H1 (cell line): ENCODE measurements at places on chromosomes 2 and 18.

DNA sequence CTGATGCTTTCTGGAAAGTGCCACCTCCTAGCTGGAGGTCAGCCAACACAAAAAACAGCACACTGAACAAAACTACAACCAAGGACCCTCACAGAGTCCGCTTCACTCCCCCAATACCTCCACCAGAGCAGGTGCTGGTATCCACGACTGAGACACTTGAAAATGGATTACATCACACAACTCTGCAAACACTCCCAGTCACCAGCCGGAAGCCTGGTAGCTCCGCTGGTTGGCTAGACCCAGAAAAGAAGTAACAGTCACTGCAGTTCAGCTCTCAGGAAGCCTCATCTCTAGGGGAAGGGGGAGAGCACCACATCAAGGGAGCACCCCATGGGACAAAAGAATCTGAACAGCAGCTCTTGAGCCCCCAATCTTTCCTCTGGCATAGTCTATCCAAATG lies 175.4 kb downstream of the LCLAT1 start:
- H3K4me3 ChIP-seq: no peak overlapping the region
- H3K27ac ChIP-seq: no peak overlapping the region
- no peak for DNase-seq
- H3K27me3 ChIP-seq: no peaks in the 10 kb centered on the region
- H3K36me3 ChIP-seq: no peaks in the 10 kb centered on the region

GRCh38 chr2:38146907-38147307 lies 71.0 kb upstream of the CYP1B1 start:
- H3K4me1 ChIP-seq: peaks cover 3% of the 10 kb centered on the region
- no peak overlapping the region for H3K4me3 ChIP-seq
- H3K27ac ChIP-seq: no peak overlapping the region
- H3K36me3 ChIP-seq: no peaks in the 10 kb centered on the region
- H3K27me3 ChIP-seq: no peaks in the 10 kb centered on the region
- DNase-seq: no peak

- H3K36me3 ChIP-seq: no peaks in the 10 kb centered on the region
- DNase-seq: no peak
- H3K27me3 ChIP-seq: no peaks in the 10 kb centered on the region
- H3K27ac ChIP-seq: no peak overlapping the region
- H3K4me3 ChIP-seq: no peak overlapping the region
These were observed 88.4 kb upstream of the NPAS2 start for GRCh38 chr2:100731535-100731981.

- H3K27ac ChIP-seq: no peak overlapping the region
- no peaks in the 10 kb centered on the region for H3K27me3 ChIP-seq
- H3K4me1 ChIP-seq: peaks cover 17% of the 10 kb centered on the region
- H3K36me3 ChIP-seq: no peaks in the 10 kb centered on the region
- H3K4me3 ChIP-seq: no peak overlapping the region
These were observed 72.4 kb upstream of the HS6ST1 start for GRCh38 chr2:128390991-128391630.

DNA sequence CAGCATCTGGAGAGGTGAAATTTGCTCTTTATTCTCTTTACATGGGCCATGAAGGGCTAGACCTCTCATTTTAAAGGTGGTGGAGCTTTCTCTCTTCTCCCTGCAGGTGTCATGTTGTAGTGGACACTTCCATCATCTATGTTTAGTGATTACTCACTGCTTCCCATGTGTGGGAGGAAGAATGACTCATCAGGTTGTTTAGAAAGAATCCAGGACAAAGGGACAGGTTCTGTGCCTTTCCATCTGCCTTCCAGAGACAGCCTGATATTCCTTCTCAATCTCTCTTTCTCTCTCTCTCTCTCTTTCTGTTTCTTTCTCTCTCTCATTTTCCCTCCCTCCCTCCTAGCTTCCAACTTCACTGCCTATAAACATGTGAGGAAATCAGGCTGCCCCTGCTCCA lies 38.7 kb downstream of the SCG2 start:
- no peaks in the 10 kb centered on the region; the same call in 1 of the 2 replicates for H3K4me1 ChIP-seq
- DNase-seq: no peak
- H3K27me3 ChIP-seq: no peaks in the 10 kb centered on the region
- H3K36me3 ChIP-seq: no peaks in the 10 kb centered on the region

DNA sequence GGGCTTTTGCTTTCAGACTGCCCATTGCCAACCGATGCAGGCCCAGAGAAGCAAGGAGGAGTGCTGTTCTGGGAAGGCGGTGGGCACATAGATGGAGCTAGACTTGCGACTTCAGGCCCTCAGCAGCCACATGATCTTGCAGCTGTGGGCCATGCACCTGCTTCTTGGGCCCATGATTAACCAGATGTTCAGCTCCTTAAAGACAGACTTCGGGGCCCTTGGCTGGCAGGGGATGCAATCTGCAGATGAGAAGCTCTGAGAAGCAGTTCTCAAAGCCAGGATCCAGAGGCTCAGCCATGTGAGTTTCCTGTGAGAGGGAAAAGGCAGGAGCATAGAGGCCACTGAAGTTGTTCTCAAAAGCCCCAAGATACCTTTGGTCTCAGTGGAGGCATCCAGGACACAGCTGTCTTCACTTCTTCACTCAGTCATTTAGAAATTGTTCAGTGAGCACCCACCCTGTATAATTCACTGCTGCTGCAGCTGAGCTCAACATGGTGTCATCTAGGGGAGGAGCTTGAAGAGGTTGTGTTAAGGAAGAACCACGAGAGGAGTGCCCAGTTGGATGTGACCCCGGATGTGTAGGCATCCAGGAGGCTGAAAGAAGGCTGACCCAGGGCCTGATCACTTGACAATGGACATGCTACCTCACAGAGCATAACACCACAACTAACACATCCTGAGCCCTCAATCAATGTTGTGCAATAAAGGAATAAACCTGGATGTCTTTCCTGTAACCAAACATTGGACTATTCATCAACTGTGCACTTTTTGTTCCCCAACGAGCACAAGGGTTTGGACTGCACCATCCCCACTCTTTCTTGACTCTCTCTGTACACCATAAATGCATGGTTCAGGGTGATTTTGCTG lies 44.7 kb upstream of the TMEM200C start:
- DNase-seq: no peak
- H3K27ac ChIP-seq: no peak overlapping the region
- H3K27me3 ChIP-seq: no peaks in the 10 kb centered on the region
- no peaks in the 10 kb centered on the region for H3K36me3 ChIP-seq
- H3K4me1 ChIP-seq: peaks cover 2% of the 10 kb centered on the region

DNA sequence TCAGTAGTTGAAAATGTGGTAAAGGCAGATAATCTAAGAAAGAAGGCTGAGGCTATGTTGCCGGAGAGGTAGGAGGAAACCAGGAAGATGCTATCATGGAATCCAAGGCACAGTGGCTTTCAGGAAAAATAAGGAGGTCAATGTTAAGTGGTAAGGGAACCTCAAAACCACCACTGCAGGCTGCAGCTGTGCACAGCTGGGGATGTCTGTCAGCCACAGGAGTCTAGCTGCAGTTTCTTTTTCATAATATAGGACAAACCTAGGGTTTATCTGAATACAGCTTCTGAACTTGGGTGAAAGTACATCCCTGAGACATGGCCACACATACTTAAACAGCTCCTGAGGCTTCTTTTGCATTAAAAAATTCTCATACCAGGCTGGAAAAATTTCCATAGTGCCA lies 93.9 kb downstream of the SLC5A7 start:
- no peaks in the 10 kb centered on the region for H3K36me3 ChIP-seq
- no peaks in the 10 kb centered on the region for H3K27me3 ChIP-seq
- H3K4me1 ChIP-seq: no peaks in the 10 kb centered on the region; the same call in 1 of the 2 replicates
- H3K4me3 ChIP-seq: no peak overlapping the region
- H3K27ac ChIP-seq: no peak overlapping the region

- DNase-seq: no peak
- H3K4me3 ChIP-seq: no peak overlapping the region
- H3K4me1 ChIP-seq: no peaks in the 10 kb centered on the region
- H3K27ac ChIP-seq: no peak overlapping the region
These were observed 21.8 kb upstream of the IL1R1 start for GRCh38 chr2:102120701-102121159.

DNA sequence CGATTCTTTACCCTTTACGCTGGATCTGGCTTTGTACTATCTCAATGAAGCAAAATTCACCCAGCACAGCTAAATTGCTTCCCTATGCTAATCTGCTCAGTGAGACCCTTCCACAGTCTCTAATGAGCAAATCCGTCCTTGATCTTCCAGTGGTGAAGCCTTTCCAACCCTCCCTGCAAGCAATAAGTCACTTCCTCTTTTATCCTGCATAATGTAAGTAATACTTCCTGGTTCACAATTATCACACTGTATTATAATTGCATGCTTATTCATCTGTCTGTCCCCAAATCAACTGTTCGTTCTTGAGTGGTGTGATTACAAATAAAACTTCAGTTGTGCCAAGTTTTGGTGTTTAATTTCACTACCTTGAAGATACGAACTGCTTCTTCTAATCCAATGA lies 404.0 kb downstream of the ADCYAP1 start:
- no peaks in the 10 kb centered on the region for H3K36me3 ChIP-seq
- H3K4me3 ChIP-seq: no peak overlapping the region
- H3K4me1 ChIP-seq: no peaks in the 10 kb centered on the region
- H3K27me3 ChIP-seq: no peaks in the 10 kb centered on the region
- H3K27ac ChIP-seq: no peak overlapping the region

DNA sequence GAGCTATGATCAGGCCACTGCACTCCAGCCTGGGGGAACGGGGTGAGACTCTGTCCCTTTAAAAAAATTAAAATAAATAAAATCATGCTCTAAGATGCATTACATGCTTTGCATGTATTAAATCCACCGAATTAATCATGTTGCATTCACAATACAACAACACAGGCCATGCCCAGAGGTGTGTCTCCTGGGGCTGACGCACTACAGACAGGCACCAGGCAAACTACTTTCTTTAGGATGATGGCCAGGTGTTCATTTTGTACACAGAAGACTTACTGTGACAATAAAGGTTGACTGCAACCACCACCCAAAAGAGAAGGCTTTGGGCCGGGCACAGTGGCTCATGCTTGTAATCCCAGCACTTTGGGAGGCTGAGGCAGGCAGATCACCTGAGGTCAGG lies 226.8 kb upstream of the PXDN start:
- no peaks in the 10 kb centered on the region for H3K36me3 ChIP-seq
- H3K4me1 ChIP-seq: peaks cover 21% of the 10 kb centered on the region
- H3K27ac ChIP-seq: no peak overlapping the region
- H3K4me3 ChIP-seq: no peak overlapping the region
- DNase-seq: no peak
- H3K27me3 ChIP-seq: no peaks in the 10 kb centered on the region

DNA sequence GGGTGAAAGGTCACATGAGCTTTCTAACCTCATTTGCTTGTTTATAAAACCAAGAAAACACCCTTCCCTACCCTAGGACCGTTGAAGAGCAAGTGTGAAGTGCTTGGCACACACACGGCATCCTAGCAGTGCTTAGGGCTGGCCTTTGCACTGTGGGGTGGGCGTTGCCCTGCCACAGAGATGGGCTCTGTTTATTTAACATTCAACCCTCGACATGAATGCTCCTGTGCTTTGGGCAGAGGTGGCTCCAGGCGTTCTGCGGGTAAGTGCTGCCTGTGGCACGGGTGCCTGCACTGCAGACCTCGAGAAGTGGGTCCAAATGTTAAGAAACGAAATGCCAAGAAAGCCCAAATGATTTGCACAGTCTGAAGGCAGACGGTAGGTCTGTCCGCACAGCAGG lies 170.1 kb downstream of the FHOD3 start:
- H3K27ac ChIP-seq: no peak overlapping the region
- no peaks in the 10 kb centered on the region for H3K36me3 ChIP-seq
- H3K27me3 ChIP-seq: no peaks in the 10 kb centered on the region
- no peak for DNase-seq

DNA sequence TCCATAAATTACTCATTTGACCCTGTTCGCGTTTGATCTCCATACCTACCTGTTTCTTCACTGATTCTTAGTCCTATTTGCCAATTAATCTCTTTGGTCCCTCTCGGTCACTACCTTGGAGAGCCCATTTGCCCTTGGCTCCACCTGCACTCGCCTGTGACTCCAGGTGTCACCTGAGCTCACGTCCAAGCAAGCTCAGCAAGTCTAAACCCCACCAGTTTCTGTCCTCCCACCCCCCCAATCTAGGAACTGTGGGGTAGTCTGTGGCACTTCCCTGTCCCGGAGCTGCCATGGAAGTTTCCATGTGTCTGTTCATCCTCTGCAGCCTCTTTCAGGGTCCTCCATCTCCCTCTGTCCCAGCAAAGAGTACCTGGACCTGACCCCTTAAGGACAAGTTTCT lies 68.1 kb upstream of the BCL2L11 start:
- H3K36me3 ChIP-seq: no peaks in the 10 kb centered on the region
- H3K27ac ChIP-seq: no peak overlapping the region
- no peaks in the 10 kb centered on the region for H3K4me1 ChIP-seq
- H3K4me3 ChIP-seq: no peak overlapping the region
- no peak for DNase-seq

- H3K4me3 ChIP-seq: no peak overlapping the region
- no peaks in the 10 kb centered on the region for H3K36me3 ChIP-seq
- no peak overlapping the region for H3K27ac ChIP-seq
- no peak for DNase-seq
- no peaks in the 10 kb centered on the region for H3K4me1 ChIP-seq
These were observed 273.7 kb upstream of the PKDCC start for GRCh38 chr2:41774011-41774605.

GRCh38 chr2:222609381-222609780 lies 46.5 kb downstream of the FARSB start:
- no peaks in the 10 kb centered on the region for H3K27me3 ChIP-seq
- H3K27ac ChIP-seq: no peak overlapping the region
- no peak overlapping the region for H3K4me3 ChIP-seq
- H3K36me3 ChIP-seq: peaks cover 18% of the 10 kb centered on the region

GRCh38 chr2:173521450-173522192 lies 166.9 kb downstream of the CDCA7 start:
- no peak overlapping the region for H3K27ac ChIP-seq
- no peaks in the 10 kb centered on the region for H3K4me1 ChIP-seq
- H3K4me3 ChIP-seq: no peak overlapping the region
- no peaks in the 10 kb centered on the region for H3K27me3 ChIP-seq

DNA sequence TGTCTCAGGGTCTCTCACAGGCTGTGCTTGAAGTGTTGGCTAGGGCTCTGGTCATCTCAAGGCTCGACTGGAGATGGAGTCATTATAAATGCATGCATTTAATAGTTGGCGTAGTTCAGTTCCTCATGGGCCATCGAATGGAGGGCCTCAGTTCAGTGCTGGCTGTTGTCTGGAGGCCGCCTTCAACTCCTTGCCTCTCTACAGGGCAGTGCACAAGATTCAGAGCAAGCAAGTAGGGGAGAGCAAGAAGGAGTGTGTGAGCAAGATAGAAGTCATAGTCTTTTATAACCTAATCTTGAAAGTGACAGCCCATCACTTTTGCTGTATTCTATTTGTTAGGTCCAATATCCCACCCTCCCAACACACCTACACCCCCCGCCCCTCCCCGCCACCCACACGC lies 137.5 kb downstream of the BABAM2 start:
- no peaks in the 10 kb centered on the region for H3K36me3 ChIP-seq
- no peak overlapping the region for H3K4me3 ChIP-seq
- no peak overlapping the region for H3K27ac ChIP-seq

DNA sequence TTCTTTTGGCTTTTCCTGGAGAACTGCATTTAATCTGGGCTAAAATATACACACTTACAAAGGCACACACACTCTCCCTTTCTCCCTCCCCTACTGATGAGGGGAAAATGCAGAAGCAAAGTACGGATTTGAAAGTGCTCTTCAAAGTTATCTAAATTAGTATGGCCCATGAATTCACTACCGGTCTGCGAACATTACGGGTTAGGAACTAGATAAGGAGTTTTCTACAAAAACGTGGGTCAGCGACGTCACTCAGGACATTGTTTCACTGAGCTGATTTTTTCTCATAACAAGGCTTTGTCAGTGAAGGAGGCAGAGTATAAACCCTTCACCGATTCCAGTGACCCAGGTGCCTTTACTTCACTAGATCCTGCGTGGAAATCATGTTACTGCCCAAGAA lies 47.3 kb downstream of the COA5 start:
- no peak for DNase-seq
- no peak overlapping the region for H3K27ac ChIP-seq
- no peaks in the 10 kb centered on the region for H3K4me1 ChIP-seq
